ENCODE measurements at places on chromosomes 2 and 18.

- no peak for DNase-seq
Observed at GRCh38 chr2:164911832-164912231, 43.5 kb downstream of the SLC38A11 start.

GRCh38 chr2:157627594-157628476 lies 829 bp downstream of the ACVR1C start:
- DNase-seq, result peak; percentile 26

DNA sequence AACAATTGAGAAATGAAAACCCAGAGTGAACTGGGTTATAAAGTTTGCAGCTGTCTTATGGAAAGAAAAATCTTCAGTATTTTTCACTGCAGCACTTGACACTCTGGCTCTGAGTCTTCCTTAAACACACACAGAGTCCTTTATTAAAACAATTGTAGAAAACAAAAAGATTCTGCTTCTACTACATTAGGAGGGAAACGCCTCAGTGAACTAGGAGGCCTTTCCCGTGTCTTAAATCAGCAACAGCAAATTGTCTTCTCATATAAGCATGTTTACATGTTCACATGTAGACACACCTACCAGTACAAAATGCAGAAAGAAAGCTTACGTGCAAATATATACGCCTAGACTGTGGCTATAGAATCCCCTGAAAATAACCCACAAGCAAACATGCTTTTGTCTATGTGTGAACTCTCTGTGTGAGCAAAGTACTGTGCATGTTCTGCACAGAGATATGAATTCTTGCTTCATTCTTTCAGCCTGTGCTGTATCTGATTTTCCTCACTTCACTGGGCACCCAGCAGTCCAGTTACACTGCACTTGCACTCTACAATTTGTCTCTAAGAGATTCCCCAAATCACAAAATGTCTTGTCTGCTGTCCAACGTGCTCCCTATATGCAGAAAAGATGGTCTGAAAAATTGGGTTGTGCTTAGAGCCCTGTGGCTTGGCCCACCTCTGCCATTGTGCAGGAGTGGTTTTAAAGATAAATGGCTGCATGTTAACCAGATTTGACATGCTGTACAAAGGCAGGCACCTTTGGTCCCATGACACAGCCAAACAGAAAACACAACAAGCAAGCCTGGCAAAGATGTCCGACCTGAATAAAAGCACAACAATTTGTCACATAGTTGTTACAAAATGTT lies 24.5 kb downstream of the ZEB2 start:
- no peak for DNase-seq

GRCh38 chr2:68375582-68375981 lies 10.5 kb downstream of the PLEK start:
- no peak for DNase-seq

- no peak for DNase-seq
Observed at GRCh38 chr2:169509298-169509885, at the start of gene KLHL41. TSS of gene KLHL41 (plus strand) at chr2:169509702. CDS start at chr2:169509779, 77 bp downstream.

- DNase-seq, result no peak
Observed at GRCh38 chr2:195363496-195363895, 293.5 kb upstream of the SLC39A10 start.

- no peak for DNase-seq
Observed at GRCh38 chr18:74604774-74605173, 7.1 kb downstream of the ZNF407 start.

GRCh38 chr2:158002079-158002478 lies 99.6 kb upstream of the UPP2 start:
- DNase-seq, result no peak

- no peak for DNase-seq
Observed at GRCh38 chr2:216090369-216090786, 8.7 kb downstream of the TMEM169 start.

GRCh38 chr2:37917281-37918228 lies 7.5 kb upstream of the RMDN2 start:
- no peak for DNase-seq

DNA sequence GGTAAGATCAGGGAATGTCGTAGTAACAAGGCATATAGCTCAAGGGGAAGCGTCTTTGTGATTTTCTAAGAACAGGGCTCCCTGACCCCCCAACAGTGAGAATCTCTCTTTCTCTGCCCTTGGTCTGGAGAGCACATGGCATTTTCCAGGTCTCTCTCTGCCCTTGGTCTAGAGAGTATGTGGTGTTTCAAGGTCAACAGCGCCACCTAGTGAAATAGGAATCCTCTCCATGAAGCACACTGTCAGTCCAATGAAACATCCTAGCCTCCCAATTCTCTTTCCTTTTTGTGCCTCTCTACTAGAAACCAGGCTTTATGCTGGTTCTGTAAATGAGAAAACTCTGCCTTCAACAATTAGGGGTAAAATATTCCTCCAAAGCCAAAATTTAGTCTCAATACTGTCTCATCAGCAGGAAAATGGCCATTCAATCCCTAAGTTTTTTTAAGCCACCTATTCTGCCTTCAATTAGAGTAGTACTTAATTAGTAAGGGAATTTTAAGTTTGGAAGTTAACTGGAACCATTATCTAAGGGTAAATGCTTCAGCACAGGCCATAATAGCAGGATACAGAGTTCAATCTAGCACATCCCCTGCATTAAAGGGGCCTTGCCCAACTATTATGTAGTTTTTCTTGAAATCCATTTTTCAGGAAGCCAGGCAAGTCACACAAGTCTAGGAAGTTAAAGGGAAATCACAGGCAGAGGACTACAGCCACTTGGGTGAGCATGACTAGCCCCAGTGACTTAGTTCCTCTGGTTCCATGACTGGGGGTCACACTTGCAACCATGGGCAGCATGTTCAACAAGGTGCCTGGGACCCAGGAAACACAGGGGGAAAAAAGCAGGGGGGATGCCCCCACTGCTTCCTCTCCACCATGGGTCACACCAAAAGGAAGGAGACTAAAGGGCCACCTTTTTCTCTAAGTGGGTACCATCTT lies 12.4 kb downstream of the DYM start:
- DNase-seq, result no peak

GRCh38 chr2:53181759-53182158 lies 585.8 kb upstream of the CHAC2 start:
- DNase-seq, result no peak

DNA sequence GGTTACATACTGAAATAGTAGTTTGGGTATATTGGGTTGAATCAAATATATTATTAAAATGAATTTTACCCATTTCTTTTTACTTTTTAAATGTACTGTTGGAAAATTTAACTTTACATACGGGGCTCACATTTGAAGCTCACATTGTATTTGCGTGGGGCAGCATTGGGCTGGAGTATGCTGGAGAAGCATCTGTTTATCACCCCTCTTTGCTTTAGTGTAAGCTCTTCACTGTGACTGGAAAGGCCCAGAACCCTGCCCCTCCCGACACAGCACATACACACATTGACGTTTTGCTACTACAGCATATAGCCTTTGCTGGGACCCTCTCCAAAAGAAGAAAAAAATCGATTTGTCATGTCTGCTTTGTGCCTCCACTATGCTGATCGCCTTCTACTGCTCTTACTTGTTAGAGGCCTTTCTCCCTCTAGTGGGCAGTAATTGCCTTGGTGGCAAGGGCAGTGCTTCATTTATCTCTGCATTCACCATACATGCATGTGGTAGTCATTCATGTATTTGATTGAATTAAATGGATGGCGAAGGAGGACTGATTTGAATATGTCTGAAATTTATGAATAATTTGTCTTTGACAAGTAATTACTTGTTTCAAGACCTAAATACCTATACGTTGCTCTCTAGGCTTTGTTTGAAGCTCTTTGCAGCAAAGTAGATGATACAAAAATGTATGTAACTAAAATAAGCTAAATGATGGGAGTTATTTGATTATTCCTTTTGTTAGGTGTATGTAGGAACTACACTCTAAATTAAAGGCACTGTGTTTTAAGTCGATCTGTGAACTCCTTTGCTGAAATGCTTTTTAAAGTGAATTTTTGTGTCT lies 37.4 kb downstream of the VAPA start:
- no peak for DNase-seq

DNA sequence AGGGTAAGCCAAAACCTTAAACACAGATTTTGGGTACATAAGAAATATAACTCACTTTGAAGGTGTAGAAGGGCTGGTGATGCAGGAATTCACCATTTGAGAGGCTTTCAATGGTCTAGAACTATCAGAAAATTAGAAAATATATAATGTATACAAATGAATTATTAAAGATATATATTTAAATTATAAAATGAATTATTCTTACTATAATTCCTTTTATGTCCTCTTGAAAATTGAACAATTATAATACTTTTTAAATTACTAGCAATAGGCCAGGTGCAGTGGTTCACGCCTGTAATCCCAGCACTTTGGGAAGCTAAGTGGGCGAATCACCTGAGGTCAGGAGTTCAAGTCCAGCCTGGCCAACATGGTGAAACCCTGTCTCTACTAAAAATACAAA lies 60.7 kb downstream of the VIL1 start:
- no peak for DNase-seq

DNA sequence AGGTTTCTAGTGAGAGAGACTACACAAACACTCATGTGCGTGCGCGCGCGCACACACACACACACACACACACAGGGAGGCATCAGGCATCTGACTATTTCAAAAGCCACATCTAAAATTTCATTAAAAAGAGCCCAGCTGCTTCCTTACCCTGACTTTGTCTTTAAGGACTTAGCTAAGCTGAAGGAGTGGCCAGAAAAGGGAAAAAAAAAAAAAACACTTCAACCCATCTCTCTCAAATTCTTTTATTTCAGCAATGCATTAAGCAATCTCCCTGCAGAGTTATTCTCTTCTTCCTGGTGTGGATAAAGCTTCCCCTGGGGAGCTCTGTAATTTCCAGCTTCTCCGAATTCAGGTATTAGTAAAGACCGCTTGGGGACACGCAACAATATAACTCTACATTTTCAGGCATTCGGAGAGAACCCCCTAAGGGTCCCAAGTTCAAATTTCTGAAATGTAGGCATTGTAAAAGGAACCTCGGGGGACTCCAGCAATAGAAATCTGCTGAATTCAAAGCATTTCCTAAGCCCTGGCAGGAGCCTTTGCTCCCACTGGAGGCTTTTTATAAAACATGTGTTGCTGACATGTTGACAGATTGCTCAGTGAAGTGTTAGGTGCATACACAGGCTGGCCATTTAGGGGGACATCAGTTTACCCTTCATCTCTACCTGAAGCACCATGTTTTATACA lies 67.0 kb downstream of the ZNF521 start:
- no peak for DNase-seq

- DNase-seq, result no peak
Observed at GRCh38 chr2:106863387-106863786, 22.6 kb downstream of the ST6GAL2 start.

DNA sequence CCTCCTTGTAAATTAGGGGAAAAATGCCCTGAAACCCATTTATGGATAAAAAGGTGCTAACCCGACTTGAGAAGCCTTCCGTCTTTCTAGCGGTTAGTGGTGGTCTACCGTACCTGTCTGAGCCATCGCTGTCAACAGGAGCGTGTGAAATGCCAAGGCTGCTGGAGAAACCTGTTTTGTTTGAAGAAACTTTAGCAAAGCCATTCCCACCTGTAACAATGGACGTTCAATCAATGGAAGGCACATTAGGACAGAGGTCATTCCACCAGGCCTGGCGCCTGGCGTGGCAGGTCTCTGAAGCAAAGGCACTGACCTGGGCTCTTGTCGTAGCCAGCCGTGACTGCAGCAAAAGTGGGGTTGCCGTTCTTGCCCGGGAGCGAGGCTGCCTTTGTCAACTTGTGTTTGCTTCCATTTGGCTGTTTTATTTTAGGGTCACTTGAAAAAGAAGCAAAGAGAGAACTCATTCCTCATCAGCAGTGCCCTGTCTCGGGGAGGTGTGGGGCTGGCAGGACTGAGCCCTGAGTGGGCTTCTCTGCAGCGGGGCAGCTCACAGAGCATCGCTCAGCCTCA lies 47.2 kb downstream of the ZAP70 start:
- no peak for DNase-seq

GRCh38 chr2:203352604-203353255 lies 24.5 kb downstream of the ABI2 start:
- no peak for DNase-seq

- no peak for DNase-seq
Observed at GRCh38 chr2:166321076-166321475, 54.7 kb downstream of the SCN9A start.

DNA sequence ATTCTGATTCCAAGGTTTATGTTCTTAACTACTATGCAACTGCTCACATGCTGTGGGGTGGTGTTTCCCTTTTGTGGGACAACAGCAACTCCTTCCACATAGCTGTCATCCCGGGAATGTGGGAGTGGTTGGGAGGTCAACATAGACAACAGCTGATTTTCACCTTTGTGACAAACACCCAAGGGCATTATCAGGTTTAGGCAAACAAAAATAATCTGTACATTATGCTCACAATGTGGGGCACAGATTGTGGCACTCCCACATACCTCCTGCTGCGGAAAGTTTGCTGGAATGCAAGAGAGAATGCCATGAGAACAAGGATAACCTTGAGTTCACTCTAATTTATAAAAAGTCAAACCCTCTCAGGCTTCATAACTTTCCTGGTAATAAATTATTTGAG lies 582.6 kb downstream of the CNTNAP5 start:
- no peak for DNase-seq

- no peak for DNase-seq
Observed at GRCh38 chr2:221997100-221997499, 301.7 kb downstream of the PAX3 start.

DNA sequence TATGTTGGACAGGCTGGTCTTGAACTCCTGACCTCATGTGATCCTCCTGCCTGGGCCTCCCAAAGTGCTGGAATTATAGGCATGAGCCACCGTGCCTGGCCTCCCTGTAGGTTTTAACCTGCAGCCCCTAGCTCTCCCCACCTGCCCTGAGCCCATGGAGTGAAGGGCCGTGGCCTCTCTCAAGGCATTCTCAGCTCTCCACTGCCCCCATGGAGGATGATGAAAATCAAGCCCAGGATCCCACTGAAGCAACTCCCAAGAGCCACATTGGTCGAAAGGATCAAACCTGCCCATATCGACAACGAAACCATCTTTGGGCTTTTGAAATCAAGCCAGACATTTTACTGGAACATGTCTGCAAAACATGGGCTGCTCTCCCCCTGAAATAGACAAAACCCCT lies 22.4 kb upstream of the CREG2 start:
- DNase-seq, result no peak

DNA sequence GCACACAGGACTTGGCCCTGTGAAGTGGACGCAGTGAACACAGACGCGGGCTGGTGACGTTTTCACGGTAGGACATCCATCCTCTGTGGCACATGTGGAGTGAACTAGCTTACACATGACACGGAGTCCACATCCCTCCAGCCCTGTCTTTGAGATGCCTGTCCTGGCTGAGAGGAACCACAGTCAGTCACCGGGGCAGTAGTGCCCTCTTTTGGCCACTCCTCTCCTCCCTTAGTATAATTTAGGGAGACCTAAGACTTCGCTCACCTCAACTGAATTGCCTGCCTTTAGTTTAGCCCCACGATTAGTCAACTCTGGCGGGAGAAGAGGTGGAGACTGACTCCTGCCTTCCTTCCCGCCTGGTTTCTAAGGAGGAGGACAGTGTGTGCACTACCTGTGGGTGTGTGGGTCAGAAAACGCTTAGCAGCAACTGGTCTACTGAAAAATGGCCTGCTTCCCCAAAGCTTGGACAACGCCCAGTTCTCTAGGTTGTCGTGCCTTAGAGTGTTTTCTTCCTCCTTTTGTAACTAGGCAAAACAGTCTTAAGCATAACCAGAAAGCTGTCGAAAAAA lies 70.6 kb downstream of the MBP start:
- no peak for DNase-seq
